Stimulated activated CD8-positive, alpha-beta memory T cell treated with anti-CD3 and anti-CD28 coated beads, Interleukin-2, amount 100 ng/mL, for 48 hours (primary cell): ENCODE measurements at places on chromosomes 4 and X.

GRCh38 chr4:108834166-108834834, 71.4 kb upstream of the ETNPPL start:
- no peak for DNase-seq

- DNase-seq: no peak
These were observed 11.2 kb upstream of the PLAC8 start for GRCh38 chr4:83125738-83126141.

- no peak for DNase-seq
These were observed 24.1 kb downstream of the PHEX start for GRCh38 chrX:22056235-22056634.

DNA sequence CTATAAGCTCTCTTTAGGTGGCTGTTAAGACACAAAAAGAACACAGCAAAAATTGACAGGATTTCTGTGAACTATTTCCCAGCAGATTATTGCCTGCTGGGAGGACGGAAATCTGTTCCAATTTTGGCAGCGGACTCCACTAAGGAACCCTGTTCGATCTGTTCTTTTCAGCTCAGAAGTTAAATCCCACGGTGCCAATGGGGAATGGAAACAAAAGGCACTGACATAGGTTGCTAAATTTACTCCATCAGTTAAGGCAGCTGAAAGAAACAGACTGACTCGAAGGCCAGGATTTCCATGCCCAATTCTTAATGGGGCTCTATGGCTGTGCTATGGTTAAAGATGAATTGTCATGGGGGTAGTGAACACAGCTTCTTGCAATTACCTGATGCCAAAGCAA, 126.5 kb upstream of the HPGD start:
- DNase-seq: no peak

- no peak for DNase-seq
These were observed 161.2 kb upstream of the WDFY3 start for GRCh38 chr4:85127653-85128052.

DNA sequence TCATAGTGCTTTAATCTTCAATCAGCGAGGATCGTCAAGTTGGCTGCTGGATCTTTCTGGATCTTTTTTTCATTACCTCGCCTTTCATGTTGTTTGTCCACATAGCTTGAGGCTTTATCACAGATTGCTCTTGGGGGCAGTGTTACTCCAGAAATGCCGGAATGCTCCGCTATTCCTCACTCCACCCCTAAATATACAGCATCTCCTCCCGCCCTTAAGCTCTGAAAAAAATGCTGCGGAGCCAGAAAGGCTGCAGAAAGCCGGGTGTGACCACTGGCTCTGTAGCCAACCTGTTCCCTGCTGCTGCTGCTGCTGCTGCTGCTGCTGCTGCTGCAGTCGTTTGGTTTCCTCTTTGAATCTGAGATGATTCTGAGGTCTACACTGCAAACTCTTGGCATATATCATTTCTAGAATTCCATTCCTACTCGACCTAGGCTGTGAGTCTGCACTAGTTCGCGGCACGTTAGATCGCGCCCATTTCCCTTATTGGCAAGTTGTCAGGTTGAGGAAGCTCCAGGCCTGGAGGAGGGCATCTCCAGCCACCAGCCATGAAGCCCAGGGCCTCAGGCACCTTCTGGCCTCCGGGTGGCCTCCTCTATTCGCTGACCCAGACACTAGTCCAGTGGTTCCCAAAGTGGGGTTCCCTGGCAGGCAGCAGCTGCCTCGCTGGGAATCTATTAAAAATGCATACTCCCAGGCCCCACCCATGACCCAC, 34.2 kb downstream of the WDR13 start:
- DNase-seq: peak; percentile 34

- no peak for DNase-seq
These were observed 60.1 kb upstream of the NAP1L5 start for GRCh38 chr4:88757776-88758175.

- DNase-seq: no peak
These were observed 669.9 kb upstream of the NR3C2 start for GRCh38 chr4:149112109-149112508.

GRCh38 chr4:175656649-175657048, 155.4 kb downstream of the GPM6A start:
- DNase-seq: no peak

- no peak for DNase-seq
These were observed 325.8 kb downstream of the ARAP2 start for GRCh38 chr4:35918491-35918977.

DNA sequence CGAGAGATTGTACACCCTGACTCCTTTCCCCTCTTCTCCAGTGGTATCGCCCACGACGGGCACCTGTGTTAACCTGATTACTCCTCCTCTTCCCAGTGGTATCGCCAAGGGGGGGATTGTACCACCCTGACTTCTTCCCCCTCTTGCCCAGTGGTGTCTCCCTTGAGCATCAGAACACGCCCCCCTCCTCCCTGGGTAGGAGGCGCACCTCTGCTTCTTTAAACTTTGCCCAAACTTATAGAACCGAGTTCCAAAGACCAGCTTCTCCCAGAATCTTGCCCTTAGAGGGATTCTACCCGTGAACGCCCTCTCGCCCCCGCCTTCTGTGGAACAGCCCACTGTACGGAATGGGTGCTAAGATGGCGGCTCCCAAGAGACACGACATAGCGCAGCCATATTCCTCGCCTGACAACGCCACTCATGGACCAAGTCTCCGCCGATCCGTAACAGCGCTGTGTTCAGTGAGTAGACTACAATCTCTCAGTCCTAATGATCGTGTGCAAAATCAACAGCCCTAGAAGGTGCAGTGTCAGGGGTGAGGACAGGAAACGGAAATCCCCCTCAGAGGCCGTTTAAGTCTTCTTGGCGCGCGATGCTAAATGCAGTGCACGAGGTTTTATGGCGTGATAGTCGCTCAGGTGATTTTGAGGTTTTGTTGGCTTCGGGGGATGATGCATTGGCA, 4.2 kb upstream of the ZNF157 start:
- peak; percentile 39 for DNase-seq

DNA sequence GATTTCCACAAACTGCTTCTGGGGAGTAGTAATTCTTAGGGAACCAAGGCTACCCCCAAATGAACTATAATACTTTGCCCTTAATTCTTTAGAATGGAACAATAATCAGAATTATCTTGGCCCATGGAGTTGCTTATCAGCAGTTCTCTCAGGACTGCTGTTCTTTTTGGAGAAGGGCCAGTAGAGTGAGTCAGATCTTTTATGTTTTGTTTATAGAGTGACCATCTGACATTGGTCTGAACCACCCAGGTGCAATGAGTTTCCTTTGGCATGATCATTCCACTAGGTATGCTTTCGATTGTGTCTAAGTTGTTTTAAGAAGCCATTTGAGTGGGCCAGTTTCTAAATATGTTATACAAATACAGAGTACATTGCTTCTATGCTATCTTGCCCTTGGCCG, 31.8 kb downstream of the PRRG1 start:
- no peak for DNase-seq

GRCh38 chr4:158823461-158823873, 54.6 kb downstream of the FNIP2 start:
- no peak for DNase-seq

DNA sequence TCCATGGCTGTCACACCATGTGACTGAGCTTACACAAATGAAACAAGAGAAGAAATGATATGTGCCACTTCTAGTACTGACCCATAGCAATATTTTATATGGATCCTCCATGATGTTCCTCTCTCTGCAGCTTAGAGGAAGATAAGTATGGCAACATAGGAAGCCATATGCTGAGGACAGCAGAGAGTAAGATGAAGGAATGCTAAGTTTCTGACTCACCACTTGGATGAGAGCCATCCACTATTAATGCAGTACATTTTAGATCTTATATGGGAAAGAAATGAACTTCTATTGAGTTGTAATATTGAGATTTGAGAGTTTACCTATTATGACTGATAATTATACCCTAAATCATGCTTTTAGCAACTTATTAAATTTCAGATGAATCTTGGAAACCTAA, 386.9 kb upstream of the MAOA start:
- no peak for DNase-seq

DNA sequence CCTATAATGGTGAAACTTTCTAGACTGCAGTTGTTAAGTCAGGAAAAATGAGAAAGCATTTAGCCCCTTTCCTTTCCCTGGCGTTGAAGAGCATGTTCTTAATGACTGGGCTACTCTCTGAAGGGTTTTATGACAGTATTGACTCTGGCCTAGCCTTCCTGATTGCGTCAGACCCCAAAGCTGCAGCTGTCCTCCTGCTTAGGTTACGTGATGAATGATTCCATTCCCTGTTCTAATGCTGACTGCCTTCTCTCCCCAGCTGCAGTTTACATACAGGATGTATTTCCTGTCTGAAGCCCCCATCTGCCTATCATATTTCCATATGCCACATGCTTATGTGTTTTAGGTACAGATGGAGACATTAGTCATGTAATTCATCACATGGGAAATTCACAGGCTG, 105.8 kb upstream of the EGFL6 start:
- DNase-seq: no peak

- no peak for DNase-seq
These were observed 32.3 kb downstream of the GAB3 start for GRCh38 chrX:154718616-154719015.

DNA sequence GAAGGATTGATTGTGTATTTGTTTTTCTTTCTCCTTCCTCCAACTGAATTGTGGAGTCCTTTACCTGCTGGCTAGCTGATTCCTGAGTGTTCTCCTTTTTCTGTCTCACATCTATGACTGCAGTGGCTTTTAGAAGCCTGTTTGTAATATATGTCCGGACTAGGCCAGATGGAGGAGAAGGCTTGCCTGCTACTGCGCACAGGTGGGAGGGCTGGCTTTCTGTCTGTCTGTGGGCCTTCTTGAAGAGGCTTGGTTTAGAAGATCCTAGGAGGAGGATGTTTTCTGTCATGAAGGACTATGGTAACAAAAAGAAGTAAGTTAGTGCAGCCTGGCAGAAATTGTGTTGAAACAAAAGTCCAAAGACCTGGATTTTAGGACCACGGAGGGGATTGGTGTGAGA, 8.5 kb downstream of the PPP1R3F start:
- DNase-seq: no peak

DNA sequence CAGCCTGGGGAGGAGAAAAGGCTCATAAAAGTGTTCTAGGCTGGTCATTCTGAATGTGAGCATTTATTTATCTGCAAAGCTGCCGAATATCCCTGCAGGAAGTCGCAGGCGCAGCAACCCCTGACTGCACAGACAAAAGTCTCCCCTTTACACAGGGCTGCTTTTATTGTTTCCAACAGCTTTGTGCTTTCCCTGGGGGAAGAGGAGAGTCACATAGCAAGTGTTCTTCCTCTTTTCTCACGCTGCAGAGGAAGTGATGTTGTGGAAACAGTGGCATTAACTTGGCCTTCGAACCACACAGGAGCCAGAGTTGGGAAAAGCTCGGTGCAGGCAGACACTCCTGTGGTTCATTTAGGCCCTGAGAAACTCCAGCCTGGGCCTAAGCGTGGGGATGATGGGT, 81.5 kb upstream of the BCOR start:
- no peak for DNase-seq

GRCh38 chr4:176163041-176163440, 32.3 kb downstream of the SPATA4 start:
- DNase-seq: no peak

GRCh38 chrX:20237864-20238263, 28.8 kb downstream of the RPS6KA3 start:
- DNase-seq: no peak

DNA sequence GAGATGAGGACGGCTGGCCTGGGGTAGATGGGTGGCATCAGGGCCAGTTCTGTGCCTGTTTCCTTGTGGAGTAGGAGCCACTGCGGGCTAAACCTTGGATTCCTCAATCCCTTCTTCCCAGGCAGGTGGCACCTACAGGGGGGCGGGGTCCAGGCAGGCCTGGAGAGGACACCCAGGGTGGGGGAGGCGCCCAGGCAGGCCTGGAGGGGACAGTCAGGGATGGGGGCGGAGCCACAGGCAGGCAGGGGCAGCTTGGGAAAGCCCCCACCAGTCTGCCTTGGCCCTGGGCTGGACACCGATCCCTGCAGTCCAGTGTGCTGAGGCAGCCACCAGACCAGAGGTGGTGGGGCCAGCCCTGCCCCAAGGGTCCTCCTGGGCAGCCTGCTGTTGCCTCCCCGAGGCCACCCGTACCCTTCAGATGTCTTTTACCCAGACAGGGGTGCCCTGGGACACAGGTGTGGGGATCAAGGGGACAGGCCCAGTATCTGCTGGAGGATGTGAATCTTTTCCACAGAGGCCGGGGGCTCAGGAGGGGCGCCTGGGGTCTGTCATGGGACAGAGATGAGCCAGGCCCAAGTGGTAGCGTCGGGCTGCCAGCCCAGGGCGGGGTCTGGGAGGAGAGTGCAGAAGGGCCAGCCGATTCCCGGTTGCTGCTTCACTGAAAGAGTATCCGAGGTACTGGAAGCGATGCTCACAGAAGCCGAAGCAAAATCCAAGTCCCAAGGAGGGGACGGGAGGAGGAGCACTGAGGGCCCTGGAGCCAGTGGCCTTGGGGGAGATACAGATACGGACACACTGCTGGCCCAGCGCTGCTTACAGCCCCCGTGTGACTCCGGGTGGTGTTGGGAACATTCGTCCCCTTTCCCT, 34.5 kb downstream of the LRPAP1 start:
- no peak for DNase-seq

GRCh38 chr4:66219401-66219800, 549.1 kb upstream of the EPHA5 start:
- no peak for DNase-seq

DNA sequence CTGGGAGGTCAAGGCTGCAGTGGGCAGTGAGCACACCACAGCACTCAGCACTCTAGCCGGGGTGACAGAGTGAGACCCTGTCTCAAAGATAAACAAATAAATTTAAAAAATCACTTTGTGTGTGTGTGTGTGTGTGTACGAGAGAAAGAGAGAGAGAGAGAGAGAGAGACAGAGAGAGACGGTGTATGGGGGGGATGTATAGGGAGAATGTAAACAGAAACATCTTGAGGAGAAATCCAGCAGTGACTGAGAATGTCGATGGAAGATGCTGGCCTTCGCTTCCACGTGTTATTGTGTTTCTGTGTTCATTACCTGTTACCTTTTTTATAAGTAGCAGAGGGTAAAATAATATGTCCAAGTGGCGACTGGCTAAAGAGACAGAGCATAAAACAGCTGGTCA, 23.6 kb upstream of the RBPJ start:
- no peak for DNase-seq

- DNase-seq: no peak
These were observed 22.8 kb upstream of the SPON2 start for GRCh38 chr4:1195109-1195671.

GRCh38 chr4:10694828-10695209, 10.3 kb upstream of the CLNK start:
- DNase-seq: no peak

DNA sequence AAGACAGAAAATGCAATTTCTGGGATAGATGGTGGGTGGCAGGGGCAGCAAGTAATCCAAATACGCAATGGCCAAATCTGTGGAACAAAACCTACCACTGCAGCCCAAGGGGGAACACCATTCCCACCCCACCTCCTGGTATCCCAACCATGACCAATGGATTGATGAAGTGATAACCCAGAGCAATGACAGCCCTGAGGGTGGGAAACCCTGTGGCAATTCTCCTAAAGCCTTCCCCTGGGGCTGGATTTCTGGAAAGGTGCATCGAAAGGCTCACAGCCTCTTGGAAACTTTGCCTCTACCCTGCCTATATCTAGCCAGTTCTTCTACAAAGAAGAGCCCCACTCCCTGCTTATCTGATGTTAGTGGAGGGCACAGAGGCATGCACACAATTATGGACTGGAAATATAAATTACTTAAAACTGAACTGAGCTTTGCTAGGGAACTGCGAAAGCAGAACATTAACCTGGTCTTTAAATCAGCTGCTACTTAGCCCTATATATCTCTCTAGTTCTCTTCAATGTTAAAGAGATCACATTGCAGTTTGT, 59.9 kb upstream of the TXK start:
- no peak for DNase-seq
